ENCODE measurements at places on chromosomes 4 and X.

DNA sequence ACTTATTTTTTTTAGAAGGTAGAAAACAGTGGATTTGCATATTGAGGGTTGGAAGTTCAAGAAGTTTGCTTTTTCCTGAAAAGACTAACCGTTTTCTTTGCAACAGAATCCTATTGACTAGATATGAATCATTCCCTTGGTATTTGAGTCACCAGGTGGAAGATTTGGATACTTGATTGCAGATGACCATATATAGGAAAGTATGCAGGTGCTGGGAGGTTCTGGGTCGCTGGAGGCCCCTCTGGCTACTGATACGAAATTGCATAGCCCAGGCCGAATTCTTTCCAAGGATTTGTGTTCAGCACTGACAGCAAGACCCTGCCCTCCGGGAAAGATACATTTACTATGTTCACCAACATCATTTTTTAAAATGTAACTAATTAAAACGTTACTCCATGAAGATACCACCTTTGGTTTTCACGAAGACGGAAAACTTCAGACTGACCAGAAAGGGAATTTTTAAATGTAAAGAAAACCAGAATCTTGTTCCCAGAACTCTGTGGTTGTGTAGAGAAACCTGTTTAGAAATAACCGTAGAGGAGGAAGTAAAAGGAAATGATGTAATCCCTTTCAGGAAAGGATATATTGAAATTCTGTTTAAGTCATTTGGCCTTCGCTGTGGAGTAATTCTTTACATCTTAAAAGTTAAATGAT, 946 bp downstream of the ANXA3 start:
- DNase-seq: no peak

DNA sequence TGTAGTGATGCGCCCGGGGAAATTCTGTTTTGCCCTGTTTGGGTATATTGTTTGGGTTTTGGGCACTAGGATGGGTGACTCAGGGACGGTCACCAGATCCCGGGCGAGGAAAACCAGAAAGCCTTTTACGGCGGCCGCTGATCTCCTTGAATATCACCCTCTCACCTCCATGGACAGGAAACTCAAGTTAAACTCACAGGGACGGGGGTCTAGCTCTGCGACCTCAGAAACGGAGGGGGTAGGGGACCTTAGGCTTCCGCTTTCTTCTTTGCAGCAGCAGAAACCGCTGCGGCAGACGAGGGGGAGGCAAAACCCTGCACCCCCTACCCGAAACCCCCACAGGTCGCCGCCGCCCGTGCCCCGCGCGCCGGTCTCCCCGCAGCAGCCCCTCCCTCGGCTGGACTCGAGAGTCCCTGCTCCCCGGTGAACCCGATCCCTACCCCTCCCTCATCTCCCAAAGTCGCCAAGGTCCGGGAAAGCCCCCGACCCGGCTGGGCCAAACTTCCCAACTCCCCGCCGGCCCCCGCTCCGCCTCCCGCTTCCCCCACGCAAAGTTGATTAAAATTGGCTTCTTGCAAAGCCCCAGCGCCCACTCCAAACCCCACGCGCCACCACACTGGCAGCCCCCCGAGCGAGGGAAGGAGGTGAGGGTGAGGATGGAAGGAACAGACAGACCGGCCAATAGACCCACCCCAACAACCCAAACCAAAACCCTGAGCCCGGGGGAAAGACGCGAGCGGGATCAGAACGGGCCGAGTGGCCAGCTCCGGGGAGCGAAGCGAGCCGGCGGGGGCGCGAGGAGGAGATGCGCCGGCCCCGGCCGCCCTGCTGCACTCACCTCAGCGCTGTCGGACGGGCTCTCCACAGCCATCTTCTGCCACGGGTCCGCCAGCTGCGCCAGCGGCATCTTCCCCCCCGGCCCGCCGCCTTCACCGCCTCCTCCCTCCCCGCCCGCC, 705 bp downstream of the RPS6KA3 start:
- DNase-seq: peak; percentile 19

DNA sequence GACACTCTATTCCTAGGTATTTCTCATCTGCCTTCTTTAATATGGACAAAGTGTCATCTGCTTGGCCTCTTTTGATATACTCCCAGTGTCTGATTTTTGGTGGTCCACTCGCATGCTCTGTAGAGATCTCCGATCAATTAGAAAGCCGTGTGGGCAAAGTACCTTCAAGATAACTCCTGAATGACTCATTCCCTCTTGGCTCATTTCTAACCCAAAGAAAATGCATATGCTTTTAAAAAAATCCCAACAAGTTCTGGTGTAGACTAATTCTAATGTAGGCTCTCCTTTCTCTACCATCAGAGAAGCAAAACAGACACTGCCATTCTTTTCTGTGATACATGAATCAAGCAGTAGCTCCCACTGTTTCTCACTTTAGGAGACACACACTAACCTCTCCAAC, 714.9 kb upstream of the ADGRL3 start:
- no peak for DNase-seq

- peak; percentile 26 for DNase-seq
Measured at GRCh38 chr4:123250843-123251242, 145.8 kb upstream of the SPRY1 start.

GRCh38 chr4:113148925-113149324, 99.5 kb downstream of the ANK2 start:
- no peak for DNase-seq

Measured in testis (tissue), 5 donors.